ENCODE measurements at places on chromosomes 4 and X.

- no peak for DNase-seq
These were observed 128.9 kb upstream of the TMEM164 start for GRCh38 chrX:109873983-109874382.

GRCh38 chrX:18639280-18639679 lies 32.6 kb downstream of the RS1 start:
- DNase-seq = no peak

DNA sequence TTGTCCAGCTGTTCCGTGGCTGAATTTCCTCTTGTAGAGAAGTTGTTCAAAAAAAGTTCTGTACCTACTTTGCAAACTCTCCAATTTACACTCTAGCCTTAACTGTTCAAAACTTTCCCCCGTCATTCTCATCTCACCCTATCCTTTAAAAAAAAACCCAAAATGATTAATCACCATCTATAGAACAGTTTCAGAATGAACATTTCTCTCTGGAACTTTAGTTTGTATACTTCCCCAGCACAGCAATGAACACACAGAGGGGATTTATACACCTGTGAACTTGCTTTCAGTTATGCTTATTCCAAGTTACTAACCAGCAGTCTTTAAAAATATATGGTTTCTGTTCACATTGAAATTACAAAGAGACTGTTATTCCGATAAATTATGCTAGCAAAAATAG lies 1.2 kb downstream of the GEMIN8 start:
- no peak for DNase-seq

- no peak for DNase-seq
These were observed 359.9 kb upstream of the AGA start for GRCh38 chr4:177802162-177802561.

DNA sequence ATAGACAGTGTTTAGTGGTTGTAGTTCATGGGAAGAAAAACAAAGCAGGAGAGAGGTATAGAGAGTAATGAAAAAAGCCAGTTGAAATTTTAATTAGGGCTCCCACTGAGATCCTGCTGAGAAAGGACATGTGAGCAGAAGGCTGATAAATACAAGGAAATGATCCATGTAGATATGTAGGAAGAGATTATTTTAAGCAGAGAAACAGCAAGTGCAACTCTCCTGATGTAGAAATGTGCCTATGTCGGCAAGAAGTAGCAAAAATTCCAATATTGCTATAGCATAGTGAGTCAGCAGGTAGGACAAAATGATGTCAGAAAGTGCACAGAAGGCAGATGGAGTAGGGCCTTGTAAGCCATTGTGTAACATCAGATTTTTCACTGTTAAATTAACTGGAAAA lies 1027.3 kb downstream of the PCDH18 start:
- no peak for DNase-seq

- no peak for DNase-seq
These were observed 3.8 kb downstream of the MAGED2 start for GRCh38 chrX:54811301-54811885.

GRCh38 chr4:80811406-80811805 lies 219.1 kb upstream of the BMP3 start:
- DNase-seq = no peak

DNA sequence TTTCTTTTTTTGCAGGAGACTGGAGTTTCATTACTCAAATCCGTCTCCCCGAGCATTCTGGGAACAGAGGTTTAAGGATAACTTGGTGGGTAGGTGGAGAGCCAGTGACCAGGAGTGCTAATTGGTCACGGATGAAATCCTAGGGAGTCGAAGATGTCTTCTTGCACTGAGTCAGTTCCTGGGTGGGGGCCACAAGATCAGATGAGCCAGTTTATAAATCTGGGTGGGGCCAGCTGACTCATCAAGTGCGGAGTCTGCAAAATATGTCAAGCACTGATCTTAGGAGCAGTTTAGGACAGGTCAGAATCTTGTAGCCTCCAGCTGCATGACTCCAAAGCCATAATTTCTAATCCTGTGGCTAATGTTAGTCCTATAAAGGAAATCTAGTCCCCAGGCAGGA lies 741.3 kb downstream of the PCDH7 start:
- no peak for DNase-seq

DNA sequence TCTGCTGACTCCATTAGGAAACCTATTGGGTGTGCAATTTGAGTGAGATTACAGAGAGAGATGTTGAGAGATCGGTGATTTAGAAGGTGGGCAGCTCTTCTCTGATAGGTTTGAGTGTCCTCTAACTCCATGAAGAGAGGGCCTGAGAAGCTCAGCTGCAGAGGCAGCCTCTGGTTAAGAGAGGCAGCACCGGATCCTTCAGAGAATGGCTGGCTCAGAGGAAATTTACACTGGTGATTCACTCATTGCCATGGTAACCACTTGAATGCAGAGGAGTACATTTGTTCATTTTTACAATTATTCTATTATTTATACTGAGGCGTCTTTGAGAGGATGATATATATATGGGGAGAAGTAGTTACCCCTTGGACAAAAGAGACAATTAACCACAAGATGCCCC lies 171.7 kb downstream of the PDGFRA start:
- DNase-seq = no peak

DNA sequence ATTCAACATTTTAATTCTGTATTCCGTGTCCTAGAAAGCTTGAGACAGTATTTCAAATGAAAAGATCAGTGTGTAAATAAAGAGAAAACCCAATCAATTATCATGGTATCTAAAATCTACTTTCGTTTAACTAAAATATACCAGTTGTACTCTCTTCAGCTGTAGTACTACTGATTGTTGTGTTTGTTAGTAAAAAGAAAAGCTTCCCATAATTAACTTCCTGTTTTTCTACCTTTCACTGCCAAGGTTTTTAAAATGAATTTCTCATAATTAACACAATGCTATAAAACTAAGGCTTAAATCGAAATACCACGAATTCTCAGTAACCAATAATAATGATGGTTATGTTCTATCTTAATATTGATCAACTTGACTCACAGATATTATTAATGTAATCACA lies 37.4 kb downstream of the PPP3CA start:
- no peak for DNase-seq
